ENCODE measurements at places on chromosomes 2 and 18.

DNA sequence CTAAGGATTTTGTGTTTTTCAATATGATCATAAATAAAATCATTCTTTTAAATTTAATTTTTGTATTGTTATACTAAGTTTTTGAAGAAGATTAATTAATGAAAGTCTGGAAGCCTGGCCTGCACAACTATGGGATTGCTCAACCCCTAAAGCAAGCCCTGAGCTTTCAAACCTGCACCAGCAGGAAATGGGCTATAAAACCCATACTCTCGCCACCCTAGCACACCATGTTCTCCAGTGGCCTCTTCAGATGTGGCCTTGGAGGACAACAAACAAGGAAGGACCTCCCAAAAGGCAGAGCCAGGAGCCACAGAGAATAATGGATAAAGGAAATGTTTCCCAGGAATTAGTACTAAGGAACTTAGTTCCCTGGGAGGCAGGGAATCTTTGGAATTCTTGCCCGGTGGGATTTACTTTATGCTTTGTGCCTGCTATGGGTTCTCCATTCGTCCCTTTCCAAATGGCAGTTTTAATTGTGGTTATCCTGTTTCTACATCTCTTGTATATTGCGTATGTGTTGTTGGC lies 212.5 kb downstream of the ZFP36L2 start:
- no peak for DNase-seq

- DNase-seq, result no peak
Observed at GRCh38 chr2:112006076-112006410, 49.0 kb upstream of the TMEM87B start.

DNA sequence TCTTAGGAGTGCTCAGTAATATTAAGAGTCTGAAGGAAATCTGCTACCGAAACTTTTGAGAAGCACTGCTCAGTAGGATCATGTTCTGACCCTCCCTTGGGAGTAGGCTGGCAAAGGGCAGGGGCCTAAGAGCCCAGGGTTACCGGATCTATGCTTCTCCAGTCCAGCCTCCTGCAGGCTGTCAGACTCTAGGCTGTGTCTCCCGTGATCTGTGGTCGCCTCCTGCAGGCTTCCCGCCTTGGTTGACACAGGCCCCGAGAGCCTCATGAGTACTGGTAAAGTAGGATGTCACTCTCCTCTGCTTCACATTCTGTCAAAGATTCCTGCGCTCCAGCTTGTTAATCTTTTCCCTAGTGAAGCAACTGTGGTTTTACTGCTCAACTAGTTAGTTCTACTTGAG lies 647.8 kb upstream of the RAB6C start:
- DNase-seq, result no peak

DNA sequence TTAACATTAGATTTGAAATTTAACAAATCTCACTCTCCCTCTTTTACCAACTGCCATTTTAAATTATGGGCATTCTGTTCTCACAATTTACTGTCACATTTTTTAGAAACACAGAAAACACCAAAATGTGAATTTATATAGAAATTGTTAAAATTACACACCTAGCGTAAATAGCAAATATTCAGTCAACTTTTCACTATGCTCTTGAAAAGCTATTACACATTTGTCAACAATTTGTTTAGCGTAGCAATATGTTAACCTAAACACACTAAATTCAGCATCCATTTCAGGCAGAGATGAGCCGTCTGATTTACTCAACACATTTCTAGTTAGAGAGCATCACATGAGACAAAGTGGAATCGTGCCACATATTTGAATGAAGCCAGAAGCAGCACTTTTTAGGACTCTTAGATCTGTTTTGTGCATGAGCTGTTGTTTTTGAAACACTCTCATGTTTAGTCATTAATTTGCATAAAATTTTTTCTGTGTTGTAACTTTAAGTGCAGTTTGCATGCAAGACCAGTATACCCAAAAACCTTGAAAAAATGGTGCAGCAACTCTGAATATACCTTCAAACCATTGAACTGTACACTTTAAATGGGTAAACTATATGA lies 8.2 kb downstream of the TTC32 start:
- DNase-seq, result no peak

- no peak for DNase-seq
Observed at GRCh38 chr2:238921259-238921658, 73.4 kb downstream of the TWIST2 start.

DNA sequence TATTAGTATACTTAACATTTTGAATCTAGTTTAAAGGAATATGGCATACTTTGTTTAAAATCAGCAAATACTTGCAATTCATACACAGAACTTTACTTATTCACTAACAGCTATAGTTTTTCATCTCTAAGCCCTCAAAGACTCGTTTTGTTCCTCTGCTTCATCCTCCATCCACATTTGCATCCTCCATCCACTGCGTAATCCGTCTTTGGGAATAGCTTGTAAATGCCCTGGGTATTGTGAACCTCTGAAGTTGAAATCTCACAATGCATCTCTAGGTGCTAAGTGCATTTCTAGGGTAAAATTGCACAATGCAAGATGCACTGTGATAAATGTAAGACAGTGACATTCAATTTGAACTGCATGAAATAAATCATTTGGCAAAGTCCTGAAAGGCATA lies 115.8 kb upstream of the CDCA7 start:
- DNase-seq, result no peak

- DNase-seq, result peak; percentile 17
Observed at GRCh38 chr18:58863539-58864145, 1.0 kb upstream of the ZNF532 start.

DNA sequence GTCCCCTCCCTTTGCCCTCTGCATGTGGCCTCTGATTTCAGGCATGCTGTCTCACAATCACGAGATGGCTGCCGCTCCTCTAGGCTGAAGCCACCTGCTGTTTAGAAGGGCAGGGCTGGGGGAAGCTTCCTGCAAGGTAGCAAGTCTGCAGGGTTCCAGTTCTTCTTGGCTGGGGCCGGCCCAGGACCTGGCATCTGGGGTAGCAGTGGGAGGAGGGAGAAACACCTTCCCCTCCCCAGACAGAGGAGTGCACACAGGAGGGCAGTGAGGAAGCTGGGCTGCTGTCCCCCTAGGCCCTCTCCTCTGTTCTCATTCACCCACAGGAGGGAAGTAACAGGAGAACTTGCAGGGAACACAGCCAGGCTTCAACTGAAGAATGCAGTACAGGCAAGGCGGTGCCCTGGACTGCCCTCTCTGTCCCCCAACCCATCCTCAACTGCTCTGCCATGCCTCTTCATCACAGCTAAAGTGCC lies 345.9 kb upstream of the HS6ST1 start:
- DNase-seq, result no peak

- DNase-seq, result no peak
Observed at GRCh38 chr2:173457366-173457765, 102.7 kb downstream of the CDCA7 start.

- peak; percentile 19 for DNase-seq
Observed at GRCh38 chr2:26298638-26299393, 47.1 kb upstream of the SELENOI start.

DNA sequence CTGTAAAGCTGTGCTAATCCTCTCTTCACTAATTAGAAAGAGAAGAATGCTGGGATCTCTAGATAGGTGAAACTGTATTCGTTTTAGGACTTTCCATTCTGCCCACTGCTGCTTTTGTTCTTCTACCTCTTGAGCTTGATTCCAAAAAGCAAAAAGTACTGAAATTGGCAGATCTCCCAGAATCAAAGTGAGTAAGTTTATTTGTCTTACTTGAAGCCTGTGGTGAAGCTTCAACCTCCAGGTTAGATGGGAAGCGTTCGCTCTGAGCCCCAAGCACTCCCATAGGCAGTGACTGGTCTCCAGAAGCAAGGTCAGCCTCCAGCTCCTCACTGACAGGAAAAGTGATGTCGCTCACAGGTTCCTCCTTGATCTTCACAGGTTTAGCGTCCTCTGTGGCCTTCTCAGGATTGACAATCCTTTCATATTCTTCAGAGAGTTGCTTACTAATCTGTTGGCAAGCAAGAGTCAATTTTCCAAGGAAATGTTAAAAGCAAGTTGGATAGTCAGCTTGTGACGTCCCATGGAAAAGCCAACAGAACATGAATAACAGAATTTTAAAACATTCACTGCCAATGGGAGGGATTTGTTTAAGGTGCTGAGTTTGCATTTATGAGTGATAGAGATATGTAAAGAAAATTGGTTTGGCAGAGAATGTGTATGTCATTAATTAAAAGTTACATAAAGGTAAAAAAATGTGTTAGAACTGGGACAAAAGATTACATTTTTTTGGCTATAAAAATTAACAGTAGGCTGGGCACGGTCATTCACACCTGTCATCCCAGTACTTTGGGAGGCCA lies 8.1 kb downstream of the SUPT7L start:
- DNase-seq, result no peak

- no peak for DNase-seq
Observed at GRCh38 chr2:182933629-182934028, 67.2 kb upstream of the FRZB start.

DNA sequence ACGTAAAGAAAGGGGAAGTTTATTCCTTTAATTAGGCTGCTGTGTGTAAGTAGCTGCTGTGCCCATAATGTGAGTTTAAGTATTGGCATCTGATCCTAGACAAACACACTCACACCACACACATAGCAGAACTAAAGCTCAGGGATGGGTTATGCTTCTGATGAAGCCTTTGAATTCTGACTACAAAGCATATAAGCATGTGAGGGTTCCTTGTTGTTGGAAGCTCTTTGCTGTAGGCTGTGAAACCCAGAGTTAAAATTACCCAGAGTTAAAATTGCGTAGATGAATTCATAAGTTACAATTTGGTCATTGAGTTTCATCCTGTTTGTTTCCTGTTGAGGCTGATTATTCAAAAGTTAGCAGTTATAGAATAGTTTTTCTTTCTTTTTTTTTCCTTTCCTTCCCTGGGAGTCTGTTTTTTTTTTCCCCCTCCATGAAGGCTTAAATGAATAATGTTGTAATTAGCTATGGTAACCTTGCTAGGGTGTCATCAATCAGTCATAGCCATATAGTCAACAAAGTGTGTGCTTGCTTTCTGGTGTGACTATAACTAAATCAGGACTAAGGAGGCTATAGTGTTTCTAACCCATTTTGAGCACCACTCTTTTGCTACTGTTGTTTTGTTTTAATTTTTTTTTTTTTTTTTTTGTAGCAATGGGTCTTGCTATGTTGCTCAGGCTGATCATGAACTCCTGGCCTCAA lies 426.1 kb downstream of the PARD3B start:
- DNase-seq, result no peak

GRCh38 chr2:233053928-233054784 lies 6.0 kb upstream of the INPP5D start:
- peak; percentile 41 for DNase-seq
